GM23248 (cell line): ENCODE measurements at places on chromosomes 7 and 10.

DNA sequence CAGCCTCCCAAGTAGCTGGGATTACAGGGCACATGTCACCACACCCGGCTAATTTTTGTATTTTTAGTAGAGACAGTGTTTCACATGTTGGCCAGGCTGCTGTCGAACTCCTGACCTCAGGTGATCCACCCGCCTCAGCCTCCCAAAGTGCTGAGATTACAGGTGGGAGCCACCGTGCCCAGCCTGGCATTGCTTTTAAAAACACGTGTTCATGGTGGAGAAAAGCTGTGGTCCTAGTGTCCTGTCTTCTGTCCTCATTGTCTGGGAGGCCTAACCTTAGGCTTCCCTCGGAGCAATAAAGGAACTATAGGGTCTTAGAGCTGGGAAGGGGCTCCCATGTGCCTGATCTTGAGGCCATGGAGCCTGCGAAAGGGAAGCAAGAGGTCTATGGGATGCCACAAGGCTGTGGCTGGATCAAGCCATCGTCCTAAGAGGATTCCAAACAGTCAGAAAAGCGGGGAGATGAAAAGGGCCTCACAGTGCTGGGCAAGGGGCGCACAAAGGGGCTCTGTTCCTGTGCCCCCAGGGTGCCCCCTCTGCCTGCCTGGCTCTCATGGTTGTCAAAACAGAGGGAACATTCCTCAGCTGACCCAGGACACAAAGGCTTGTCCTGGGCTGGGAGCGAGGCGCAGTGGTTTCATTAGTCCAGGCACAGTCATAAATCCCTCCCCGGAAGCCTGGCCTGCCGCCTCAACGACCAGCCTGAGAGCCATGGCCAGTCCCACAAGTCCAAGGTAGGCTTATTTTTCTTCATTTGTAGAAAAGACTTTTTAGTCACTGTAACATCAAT, 106.6 kb upstream of the TNS3 start:
- DNase-seq: no peak

DNA sequence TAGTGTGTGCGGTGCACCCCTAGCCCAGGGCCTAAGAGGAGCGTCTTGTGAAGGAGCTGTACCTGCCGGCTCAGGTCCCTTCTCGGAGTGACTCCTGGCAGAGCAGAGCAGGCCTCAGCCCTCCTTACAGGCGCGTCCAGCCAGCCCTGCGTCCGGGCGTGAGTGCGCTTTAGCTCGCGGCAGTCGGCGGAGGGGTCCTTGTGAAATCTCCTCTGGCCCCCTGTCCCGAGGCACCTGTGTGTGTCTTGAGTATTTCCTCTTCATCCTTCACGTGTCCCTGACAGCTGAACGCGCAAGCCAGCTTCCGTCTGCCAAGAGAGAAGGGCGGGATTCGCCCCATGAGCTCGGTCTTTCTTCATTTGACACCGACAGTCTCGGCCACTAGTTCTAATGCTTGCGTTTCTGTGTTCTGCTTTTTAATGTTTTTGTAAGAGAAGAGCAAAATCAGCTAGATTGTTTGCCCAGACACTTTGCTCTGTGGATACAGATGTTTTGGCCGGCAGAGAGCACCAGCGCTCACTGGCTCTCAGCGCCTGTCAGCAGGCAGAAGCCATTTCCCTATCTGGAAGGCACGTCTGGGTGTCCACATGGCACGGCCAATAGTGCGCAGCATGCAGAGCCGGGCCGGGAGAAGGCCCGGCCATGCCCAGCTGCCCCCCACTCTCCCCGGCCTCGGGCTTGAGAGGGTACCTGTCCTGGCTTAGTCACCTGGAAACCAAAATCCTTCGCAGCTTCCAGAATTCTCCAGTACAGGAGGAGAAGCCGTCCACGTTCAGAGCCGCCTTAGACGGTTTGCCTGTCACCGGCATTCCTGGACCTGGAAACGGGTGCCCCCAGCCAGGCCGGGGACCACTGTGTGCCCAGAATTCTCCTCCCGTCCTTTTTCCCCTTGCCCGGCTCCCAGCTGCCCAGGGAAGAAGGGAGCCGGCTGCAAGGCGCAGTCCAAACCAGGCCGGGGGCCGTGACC, 7.0 kb downstream of the GET4 start:
- peak; percentile 26 for DNase-seq

DNA sequence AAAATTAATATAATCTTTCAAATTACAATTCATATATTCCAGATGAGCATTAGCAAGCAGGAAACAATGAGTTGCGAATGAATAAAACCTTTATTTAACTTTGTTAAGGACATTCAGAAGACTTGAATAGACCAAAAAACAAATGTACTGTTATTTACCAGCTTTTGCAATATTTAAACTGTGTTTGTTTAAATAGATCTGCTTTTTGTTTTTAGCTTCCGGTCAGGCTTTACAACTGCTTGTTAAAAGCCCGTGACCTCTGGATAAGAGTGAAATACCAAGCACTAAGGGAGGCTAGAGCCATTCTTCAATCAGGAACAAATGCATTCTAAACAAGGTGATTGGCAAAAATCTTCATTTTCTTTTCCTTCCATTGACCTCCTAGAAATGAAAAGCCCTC, 184.9 kb upstream of the GNAI1 start:
- no peak for DNase-seq

DNA sequence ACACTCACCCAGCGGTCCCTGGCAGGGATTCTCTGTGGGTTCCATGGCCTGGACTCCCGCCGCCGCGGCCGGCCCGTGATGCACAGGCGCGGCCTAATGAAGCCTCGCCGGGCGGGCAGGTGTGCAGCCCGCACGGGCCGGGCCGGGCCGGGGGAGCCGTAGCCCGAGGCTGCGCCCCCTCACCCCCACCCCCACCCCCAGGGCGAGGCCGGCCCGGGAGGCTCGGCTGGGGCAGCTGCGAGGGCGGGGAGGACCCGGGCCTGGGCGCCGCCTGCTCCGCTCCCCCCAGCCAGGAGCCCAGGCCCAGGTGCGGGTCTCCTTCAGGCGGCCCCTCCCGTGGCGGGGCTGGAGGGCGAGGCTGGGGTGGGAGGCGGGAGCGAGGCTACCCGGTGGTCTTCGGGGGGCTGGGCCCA, at the start of gene NOBOX:
Gene NOBOX, minus strand, starts transcription at position 45 of the 413 bp plus-strand sequence.
- DNase-seq: no peak

- no peak for DNase-seq
Observed at GRCh38 chr10:49837051-49837478, 74.9 kb upstream of the OGDHL start.

DNA sequence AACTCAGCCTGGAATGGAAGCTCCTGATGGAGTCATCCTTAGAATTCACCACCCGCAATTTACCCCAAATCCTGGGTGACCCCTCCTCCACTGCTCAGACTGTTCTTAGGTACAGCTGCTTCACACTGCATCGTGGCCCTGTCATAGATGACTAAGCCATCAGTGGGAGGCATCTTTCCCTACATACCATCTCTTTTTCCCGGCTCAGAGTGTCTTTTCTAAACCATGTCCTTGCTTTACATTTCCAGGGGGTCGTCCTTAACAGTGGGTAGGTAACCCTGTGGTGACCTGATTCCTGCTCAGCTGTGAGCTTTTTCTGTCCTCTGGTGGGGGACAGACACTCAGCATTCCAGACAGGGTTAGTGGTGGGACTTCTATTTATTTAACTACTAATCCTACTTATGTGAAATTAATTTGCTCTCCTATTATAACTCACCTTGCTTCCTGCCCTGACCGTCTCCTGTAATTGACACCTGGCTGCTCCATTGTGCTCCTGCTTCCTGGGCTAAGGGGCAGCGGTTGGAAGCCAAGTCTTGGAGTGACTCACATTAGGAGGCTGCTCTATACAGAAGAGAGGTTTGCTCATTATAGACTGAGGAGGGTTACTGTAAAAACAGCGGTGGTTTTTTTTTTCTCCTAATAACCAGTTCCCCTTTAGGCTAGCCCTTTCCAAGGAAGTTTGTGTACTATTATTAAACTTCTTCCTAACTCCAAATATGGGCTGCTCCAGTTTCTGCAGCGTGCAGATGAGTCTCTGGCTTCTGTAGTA, 40.6 kb downstream of the PYROXD2 start:
- peak; percentile 88 for DNase-seq

GRCh38 chr7:123502201-123502600, 32.2 kb downstream of the IQUB start:
- DNase-seq: no peak

DNA sequence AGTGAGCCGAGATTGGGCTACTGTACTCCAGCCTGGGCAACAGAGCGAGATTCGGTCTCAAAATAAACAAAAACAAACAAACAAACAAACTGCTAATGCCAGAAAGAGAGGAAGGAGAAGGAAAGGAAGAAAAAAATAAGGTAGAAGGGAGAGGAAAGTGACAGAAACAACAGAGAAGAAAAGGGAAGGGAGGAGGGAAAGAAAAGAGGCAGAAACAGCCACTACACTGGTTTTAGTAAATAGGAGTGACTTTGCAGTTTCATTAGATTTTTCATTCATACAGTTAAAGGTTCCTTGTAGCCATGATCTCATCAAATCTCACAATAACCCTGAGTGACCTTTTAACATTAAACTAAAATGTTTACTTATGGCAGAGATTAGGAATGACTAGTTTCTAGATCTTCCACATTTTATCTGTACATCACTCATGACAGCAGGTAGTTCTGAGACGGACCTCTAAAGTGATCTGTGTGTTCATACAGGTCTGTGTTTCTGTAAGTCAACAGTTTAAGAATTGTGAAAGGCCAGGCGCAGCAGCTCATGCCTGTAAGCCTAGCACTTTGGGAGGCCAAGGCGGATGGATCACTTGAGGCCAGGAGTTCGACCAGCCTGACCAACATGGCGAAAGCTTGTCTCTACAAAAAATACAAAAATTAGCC, 191.3 kb upstream of the KLF14 start:
- no peak for DNase-seq

DNA sequence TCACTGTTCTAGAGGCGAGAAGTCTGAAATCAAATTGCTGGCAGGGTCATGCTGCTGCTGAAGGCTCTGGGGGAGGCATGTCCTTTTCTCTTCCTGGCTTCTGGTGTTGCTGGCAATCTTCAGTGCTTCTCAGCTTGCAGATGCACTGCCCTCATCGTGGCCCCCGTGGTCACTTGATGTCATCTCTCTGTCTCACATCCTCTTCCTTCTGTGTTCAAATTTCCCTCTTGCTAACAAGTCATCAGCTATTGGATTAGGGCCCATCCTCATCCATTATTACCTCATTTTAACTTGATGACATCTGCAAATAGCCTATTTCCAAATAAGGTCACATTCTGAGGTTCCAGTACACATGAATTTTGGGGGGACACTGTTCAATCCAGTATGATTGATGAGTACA, 36.6 kb upstream of the SRGN start:
- peak; percentile 58 for DNase-seq

DNA sequence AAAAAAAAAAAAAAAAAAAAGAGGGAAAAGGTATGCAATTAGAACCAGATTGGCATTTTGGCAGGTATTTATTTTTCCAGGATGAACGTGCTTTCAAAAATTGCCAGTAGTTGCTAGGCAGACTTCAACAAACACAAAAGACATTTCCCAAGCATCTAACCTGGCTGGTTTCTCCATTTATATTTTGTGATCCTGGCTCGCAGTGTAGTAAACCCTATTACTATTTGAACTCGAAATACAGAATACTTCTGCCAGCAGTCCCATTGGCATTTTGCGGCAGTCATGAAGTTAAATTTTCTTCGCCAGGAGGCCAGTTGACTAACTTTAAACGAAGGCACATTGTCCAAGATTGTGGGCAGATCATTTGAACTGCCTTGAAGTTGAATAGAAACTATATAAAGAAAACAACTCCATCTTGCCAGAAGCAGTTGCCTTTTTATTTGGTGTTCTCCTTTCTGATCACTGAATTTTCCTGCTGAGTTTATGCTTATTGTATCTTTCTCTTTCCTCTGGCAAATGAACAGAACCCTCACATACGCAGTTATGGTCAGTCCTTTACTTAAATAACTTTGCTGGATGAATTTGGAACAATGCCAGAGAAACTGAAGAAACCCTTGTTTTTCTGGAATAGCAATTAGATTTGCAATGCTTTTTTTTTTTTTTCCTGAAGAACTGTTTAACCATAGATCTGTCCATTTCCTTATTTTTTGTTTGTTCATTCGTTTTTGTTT, 132.9 kb downstream of the BICC1 start:
- DNase-seq: peak; percentile 39

DNA sequence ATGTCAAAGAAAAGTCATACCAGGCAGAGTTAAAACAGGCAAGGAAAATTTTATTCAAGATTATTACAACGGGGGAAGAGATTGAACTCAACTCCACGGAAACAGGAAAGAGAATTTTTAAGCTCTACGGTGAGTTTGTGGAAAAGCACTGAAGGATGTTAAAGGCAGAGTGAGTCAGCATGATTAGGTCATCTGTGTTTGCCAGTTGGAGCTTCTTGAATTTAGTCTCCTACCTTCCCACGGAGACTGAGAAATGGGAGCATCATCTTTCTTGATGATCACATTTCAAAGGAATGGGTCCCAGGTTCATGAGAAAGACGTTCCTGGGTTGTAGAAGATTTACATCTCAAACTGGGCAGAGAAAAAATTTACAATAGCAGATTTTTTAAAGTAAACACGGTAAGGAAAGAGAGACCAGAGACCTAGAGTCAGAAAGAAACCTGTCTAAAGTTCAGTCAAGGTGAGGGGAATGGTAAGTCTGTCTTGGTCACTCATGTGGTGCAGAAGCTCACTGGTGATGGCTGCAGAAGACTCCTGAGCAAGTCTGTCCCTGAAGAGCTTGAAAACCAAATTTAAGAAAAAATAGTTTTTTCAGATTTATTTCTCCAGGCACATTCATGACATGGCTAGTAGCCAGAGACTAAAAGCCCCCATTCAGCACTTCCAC, 516.9 kb upstream of the LRRN3 start:
- DNase-seq: peak; percentile 76

GRCh38 chr7:104133238-104133637, 74.6 kb downstream of the ORC5 start:
- DNase-seq: no peak

- DNase-seq: no peak
Observed at GRCh38 chr7:27250557-27251070, 8.0 kb downstream of the EVX1 start.

DNA sequence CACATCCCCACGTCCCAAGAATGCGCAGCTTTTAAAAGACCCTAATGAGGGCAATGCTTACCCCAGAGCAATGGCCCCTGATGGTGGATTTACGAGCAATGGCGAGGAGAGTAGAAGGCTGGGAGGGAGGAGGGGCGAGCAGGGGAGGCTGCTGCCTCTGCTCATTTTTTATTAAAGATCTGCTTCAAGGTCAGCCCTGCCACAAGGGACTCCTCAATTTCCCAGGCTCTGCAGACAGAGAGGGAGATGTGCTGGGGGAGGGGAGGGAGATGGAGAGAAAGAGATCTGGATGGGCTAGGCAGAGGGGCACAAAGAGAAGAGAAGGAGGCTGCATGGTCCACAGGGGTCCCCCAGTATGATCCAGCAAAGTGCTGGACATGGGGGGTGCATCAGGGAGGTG, 7.8 kb upstream of the SRRM3 start:
- no peak for DNase-seq

GRCh38 chr10:56472978-56473377, 111.9 kb upstream of the ZWINT start:
- no peak for DNase-seq

DNA sequence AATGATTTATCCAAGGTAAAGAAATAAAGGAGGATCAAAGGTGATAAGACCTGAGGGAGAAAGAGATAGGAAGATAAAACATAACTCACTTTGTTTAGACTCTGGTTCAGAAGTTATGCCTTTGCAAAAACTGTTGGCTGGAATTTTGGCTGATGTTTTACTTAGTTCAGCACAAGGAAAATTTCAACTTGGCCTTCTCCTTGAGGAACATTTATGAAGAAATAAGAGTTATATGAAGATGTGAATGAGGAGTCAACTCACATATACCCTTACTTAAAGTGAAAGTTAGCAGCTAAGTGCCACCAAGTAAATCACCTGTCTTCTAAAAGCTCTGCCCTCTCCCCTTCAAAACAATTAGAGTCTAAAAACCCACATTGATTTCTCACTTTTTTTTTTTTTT, 39.7 kb upstream of the COL1A2 start:
- no peak for DNase-seq

GRCh38 chr7:118753479-118753878, 529.0 kb downstream of the ANKRD7 start:
- DNase-seq: no peak
